ENCODE measurements at places on chromosomes 11 and 22.

DNA sequence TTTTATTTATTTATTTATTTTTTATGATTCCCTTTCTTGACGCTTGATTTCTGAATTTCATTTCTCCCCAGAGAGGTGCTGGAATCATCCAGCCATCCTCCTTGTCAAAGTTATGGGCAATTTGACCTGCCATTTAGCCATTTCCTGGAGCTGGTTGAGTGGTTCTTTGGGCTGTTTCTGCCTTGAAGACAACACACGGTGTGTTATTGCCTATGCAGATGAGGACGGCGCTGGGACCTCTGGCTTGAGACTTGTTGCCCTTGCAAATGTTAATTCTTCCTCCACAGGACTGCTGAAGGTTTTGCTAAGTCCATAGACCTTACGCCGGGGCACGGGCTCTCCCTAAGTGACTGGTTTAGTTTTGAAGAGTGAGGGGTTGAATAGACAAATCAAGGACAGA lies 147.9 kb upstream of the PLET1 start:
- no peak for DNase-seq

- DNase-seq: no peak
Observed at GRCh38 chr11:134229126-134229790, 4.8 kb downstream of the VPS26B start.

GRCh38 chr11:115929618-115930129 lies 425.5 kb upstream of the CADM1 start:
- DNase-seq: no peak

GRCh38 chr11:122910775-122911174 lies 28.2 kb downstream of the JHY start:
- DNase-seq: no peak

DNA sequence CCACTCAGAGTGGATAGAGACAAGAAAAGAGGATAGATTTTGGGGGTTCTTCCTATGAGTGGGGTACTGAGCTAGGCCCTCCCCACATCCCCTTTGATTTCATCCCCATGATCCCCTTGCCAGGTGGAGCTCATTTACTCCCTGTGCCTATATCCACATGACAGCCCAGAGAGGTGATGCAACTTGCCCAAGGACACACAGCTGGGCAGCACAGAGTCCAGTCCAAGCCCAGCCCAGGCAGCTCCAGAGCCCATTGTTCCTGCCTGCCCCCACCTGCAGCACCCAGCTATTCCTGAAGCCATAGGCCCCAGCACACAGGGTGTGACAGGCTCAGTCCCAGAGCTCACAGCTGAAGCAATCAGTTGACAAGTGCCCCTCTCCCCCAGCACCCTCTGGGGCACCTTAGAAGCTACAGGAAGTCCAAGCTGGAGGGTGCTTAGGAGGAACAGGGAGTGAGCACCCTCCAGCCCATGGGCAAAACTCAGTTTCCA lies 41.7 kb downstream of the SHISAL1 start:
- DNase-seq: no peak

GRCh38 chr22:37752189-37753087 lies 55.3 kb upstream of the GCAT start:
- no peak for DNase-seq

- DNase-seq: no peak
Observed at GRCh38 chr22:29773233-29773632, 6.1 kb downstream of the UQCR10 start.

DNA sequence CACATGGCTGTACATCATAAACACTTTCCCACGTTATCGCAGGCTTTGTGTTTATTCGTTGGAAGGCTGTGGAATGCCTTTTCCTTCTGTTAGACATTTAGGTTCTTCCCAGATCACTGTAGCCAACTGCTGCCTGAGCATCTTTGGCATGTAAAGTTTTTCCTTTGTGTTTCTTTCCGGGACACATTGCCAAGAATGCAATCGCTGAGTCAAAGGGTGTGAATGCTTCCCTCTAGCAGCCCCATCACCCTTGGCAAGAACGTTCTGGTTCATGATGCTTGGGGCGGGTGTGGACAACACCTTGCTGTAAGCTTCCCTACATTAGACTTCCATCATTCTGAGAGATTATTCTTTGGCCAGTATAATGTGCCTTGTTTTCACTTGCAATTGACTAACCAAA lies 136.2 kb downstream of the OSBP2 start:
- no peak for DNase-seq

GRCh38 chr11:16382638-16383380 lies 26.5 kb upstream of the SOX6 start:
- no peak for DNase-seq

DNA sequence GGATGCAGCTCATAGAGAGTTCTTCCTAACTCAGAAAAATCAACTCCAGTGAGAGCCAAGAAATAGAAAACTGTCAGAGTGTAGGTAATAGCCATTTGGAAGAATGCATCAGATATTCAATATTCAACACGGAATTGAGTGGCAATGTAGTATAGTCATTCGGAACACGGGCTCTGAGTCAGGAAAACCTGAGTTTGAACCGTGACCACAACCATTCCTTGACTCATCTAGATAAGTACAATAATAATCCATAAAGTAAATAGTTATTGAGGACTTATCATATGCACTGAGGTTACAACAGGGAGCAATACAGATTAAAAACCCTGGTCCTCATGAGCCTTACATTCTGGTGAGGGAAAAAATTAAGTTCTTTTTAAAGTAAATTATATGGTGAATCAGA lies 62.6 kb upstream of the PHF21A start:
- DNase-seq: no peak

DNA sequence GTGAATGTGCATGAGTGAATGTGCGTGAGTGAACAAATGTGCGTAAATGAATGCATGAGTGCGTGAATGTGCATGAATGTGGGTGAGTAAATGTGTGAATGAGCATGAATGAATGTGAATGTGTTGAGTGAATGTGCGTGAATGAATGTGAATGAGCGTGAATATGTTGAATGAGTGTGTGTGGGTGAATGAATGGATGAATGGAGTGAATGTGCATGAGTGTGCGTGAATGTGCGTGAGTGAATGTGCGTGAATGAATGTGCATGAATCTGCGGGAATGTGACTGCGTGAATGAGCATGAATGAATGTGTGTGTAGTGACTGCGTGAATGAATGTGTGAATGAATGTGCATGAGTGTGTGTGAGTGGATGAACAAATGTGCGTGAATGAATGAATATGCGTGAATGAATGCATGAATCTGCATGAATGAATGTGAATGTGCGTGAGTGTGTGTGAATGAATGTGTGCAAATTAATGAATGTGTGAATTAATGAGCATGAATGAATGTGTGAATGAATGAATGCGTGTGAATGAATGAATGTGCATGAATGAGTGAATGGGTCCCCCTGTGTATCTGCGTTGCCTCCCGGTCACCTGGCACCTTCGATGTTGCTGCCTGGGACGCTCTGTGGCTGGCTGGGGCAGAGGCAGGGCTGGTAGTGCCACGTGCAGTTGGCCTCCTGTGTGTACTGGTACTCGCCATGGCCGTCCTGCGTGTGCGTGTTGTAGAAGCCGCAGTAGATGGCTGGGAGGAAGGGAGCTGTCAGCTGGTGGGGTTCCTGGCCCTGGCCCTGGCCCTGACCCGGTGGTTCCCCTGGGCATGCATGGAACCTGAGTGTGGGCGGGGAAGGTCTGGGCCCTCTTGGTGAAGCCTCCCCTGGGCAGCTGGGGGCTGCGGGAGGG lies 13.4 kb downstream of the MUC6 start:
- no peak for DNase-seq
